ENCODE measurements at places on chromosomes 11 and 22. TPM values are rescaled to one million over a fixed set of nuclear protein-coding genes. Genes with fewer than 3 reads are reported as not detected.
A peak's percentile ranks its signal among the peaks of the same experiment; 100 is the strongest.

SLC7A4 gene
- total RNA-seq = 0.71 TPM

SMIM38 gene
- 5.4 TPM for total RNA-seq

OR5A1 gene
- total RNA-seq = not detected

GGTLC2 gene
- total RNA-seq = not detected

LIF gene
- total RNA-seq = 5.8 TPM

DNA sequence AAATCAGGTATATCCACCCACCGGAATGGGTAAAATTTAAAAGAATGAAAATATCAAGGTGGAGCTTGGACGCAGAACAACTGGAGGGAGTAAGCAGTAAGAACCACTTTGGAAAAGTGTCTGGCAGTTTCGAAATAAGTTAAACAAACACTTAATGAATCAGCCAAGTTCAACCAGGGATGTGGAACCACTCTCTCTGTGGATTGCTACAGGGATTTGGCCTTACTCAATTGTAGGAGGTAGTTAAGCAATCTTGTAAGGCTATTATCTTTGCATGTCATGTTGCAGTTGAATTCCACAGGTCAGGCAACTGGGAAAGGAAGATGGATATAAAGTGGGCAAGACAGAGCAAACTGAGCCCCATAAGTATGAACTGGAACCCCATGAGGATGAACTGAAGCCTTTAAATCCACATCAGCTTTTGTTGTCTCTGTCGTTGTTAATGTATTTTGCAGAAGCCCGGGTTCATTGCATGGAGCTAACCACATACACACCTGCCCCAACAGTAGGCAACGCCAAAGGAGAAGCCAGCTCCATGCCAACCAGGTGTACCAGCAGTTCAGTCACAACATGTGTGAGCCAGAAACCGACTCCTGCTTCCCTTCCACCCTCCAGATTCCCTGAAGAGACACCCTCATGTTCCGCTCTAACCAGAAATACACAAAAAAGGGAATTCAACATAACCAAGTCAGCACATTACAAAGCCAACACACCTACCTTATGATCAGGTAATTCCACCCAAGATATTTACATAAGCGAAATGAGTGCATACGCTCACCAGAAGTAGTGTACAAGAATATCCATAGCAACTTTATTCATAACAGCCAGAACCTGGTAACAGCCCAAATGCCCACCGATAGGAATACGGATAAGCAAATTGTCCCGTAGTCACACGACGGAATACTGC, 8.0 kb upstream of the SLC43A3 start:
- no peak for DNase-seq

DNA sequence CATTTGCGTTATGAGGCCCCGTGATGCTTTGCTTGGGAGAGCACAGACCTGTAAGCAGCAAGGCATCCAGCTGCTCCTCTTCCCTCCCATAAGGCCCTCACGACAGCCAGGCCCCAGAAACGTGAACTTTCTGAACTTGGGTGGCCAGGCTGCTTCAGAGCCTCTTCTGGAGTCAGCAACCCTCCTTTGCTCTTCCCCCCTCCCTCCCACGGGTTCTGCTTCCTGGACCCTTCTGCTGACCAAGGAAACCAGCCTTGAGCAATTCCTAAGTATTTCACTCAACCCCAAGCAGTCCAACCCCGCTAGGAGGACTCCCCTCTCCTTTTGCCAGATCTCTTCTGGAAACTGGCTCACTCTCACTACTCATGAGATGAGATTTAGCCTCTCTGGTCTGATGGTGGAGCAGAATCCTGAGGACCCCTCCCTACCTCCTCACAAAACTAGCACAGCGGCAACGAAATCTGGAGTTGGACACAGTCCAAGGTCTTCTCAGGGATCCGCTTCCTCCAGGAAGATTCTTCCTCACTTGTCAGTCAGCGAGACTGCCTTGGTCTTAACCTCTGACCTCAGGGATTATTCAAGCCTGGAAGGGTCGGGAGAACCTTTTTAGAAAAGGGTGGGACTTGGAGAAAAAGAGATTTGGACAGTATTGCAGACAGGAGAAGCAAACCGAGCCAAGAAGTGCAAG, 86.2 kb downstream of the UBASH3B start:
- DNase-seq = peak; percentile 84

GRCh38 chr11:71324788-71325417, 72.5 kb upstream of the SHANK2 start:
- DNase-seq = peak; percentile 55

DNA sequence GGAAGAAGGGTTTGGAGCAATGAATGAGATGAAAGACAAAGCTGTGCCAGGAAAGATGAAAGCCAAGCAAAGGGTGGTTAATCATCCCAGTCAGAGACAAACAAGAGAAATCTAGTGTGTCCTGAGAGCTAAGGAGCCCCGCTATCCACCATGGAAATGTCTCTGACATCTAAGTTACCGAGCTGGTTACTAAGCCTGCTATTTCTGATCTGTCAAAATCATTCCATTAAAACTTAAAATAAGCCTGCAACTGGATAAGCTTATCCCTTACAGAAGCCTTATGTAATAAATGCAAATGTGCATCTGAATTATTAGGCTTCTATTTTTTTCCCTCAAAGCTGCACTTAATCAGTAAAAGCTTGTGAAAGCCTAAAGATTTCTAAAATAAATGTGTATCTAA, 22.1 kb upstream of the SESN3 start:
- DNase-seq = no peak

- DNase-seq = no peak
Measured at GRCh38 chr22:37529652-37530345, 10.6 kb upstream of the CARD10 start.

GRCh38 chr11:130037058-130037457, 32.6 kb upstream of the APLP2 start:
- DNase-seq = no peak

All from sigmoid colon (tissue), 7 donors.